HS-5 (cell line): ENCODE measurements at places on chromosomes 3 and 15.

- no peak for DNase-seq
Observed at GRCh38 chr3:140096037-140096436, 161.1 kb downstream of the CLSTN2 start.

DNA sequence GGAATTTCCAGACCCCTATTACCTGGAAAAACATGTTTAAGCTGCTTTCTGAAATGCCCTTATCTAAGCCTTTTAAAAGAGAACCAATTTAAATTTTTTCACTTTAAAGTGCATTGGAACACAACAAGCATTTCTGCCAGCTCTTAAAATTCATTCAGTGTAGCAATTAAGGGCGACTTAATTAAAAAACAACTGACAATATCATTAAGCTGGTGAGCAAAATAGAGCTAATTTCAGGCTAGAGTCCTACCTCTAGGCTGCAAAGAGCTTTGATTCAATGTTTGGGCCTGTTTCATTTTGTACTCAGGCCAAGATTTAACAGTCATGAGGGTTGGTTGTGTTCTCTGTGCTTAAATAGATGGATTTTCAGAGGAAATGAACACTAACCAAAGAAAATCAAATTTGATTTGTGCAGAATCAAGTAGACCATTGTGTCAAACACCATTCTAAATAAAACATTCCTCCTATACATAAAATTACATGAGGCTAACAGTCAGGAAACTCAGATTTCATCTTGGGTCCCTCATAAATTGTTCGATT, 114.6 kb downstream of the TMEM108 start:
- DNase-seq, result no peak

GRCh38 chr3:183680061-183680460, 17.5 kb upstream of the YEATS2 start:
- no peak for DNase-seq

GRCh38 chr3:127050733-127051132, 67.8 kb downstream of the PLXNA1 start:
- DNase-seq, result no peak

DNA sequence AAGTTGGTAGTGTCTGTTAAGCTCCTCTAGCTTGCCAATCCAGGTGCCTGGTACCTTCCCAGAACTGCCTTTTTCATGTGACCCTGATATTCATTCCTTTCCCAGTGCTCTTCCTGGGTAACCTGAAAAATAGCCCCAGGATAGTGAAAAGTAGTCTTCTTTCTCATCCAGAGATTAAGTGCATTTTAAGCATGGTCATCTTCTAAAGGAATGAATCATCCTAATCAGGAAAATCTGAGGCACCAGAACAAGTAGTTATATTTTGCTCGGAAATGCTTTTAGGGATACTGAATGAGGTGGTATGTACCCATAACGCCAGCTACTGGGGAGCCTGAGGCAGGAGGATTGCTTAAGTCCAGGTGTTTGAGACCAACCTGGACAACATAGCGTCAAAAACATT, 23.1 kb upstream of the PDCD6IP start:
- no peak for DNase-seq
